NCI-H2107 (cell line): ENCODE measurements at places on chromosomes 11 and 22.

DNA sequence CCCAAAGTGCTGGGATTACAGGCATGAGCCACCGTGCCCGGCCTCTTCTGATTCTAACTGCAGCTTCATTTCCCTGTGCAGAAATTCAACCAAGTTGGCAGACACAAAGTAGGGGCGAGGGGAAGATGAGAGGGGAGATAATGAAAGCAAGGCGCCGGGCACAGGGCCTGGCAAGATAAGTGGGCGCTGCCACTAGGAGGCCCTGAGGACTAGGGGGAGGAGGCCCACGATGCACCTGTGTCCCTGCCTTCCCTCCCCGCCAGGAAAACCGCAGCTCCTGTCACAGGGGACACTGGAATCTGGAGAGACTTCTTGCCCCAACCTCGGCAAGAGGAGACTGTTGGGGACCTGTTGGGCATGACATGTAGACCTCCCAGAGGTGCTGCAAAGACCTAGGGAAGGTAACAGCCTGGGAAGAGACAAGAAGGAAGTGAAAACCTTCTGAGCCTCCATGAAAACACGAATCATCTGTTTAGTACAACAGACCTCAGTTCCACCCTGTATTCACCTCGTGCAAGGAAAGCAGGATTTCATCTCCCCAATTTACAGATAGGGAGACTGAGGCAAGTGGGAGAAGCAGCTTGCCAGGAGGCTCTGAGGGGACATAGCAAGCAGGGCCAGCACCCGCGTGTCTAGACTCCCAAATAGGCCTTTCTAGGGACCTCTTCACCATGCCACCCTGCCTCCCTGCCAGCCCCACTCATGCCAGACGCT lies 3.1 kb upstream of the LGALS1 start:
- no peak for DNase-seq

DNA sequence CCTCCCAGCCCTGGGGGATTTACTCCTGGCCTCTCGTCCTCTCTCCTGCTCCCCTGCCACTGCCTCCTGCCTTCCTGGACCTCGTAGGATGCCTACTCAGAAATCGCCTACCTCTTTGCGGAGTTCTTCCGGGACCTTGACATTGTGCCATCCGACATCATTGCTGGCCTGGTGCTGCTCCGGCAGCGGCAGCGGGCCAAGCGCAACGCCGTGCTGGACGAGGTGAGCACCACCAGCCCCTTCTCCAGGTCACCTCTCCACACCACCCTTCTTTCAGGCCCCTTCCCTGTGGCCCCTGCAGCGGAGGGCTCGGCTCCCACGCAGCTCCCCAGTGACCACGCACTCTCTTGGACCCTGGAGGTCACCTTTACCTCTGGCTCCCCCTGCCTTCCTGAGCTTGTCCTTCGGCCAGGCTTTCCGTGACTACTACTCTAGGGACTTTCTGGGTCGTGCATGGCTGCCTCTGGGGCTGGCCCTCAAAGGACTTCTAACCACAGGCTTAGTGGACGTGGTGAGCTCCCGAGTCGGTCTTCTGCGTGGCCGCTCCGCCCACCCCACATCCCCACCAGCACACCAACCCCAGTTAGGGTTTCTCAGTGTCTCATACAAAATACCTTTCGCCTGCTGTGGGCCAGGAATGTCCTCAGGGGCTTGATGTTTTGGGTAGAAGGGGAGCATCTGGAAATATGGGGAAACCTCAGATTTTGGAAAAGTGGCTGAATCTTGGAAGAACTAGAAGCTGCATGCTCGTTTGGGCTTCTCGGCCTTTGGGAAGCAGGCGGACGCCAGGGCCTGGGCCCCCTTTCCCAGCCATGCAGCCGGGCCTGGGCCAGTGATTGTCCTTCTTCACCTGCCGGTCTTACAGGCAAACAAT lies 24.1 kb upstream of the MYRF start:
- no peak for DNase-seq

- DNase-seq = no peak
Measured at GRCh38 chr22:19885841-19886592, 31.3 kb upstream of the GNB1L start.

DNA sequence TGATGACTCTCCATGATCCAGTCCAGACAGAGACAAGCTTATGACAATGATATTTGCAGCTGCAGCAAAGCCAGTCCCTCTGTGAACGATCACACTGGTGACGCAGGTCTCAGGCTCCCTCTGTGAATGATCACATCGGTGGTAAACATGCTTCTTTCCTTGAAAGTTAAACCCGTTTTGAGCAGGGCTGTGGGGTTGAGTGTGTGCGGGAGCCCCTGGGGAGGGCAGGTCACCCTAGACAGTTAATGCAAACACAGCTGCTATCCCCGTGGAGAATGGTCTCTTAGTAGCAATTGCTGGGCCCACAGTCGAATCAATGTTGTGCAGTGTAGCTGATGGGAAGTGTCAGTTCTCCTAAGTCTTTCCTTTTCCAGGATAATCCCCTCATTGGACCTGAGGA lies 71.0 kb upstream of the KIRREL3 start:
- DNase-seq = no peak

GRCh38 chr11:45647329-45647728 lies 18.1 kb downstream of the CHST1 start:
- DNase-seq = no peak

DNA sequence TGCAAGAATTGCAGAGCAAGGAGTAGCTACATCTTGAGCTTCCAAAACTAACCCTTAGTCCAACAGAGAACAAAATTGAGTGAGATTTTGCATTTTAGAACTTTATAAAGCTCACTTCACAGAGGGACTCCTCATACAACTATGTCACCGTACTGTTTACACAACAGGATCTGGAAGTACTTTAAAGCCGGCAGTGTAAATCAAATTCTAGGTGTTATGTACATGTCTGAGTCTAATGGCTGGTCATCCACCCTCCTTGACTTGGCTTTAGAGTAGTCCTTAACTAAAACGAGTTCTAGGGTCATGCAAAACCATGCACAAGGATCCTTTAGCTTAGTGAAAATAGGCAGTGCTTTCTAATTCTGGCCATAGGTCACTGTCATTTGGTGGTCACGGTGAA lies 23.5 kb downstream of the IRAG1 start:
- no peak for DNase-seq

DNA sequence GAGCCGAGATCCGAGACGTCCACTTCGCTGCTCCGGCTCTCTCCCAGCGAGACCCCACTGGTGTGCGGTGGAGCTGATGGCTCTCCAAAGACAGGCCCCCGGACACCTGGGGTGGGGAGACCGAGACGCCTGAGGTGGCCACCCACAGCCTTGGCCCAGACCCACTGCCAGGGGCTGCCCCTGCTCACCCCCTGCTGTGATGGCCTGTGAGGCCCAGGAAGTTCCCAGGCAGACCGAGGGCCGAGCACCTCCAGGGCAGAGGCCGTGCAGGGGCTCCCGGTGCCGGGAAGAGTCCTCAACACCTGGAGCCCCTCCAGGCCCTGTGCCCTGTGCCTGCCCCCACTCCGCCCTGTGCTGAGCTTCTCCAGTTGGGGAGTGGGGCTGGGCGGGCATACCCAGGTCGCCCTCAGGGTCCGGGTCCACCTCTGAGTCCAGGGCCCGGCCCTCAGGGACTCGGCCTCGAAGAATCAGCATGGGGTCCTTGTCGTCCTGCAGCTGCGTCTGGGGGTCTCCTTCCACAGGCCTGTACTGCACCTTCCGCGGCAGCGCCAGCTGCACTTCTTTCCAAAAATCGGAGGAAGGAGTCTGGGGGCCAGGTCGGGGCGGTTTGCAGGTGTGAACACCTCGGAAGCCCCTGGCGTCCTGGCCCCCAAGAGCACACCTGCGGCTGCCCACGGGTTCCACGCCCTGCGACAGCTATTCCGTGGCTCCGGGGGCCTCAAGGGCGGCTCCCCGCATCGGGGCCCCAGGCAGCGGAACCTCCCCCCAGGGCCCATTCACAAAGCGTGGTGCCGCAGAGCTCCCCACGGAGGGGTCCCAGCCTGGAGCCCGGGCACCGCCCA lies 8.6 kb downstream of the SIGIRR start:
- no peak for DNase-seq

- DNase-seq = no peak
Measured at GRCh38 chr11:68293708-68294107, 18.7 kb upstream of the LRP5 start.

GRCh38 chr22:23414727-23415489 lies 165.2 kb downstream of the IGLL1 start:
- no peak for DNase-seq

DNA sequence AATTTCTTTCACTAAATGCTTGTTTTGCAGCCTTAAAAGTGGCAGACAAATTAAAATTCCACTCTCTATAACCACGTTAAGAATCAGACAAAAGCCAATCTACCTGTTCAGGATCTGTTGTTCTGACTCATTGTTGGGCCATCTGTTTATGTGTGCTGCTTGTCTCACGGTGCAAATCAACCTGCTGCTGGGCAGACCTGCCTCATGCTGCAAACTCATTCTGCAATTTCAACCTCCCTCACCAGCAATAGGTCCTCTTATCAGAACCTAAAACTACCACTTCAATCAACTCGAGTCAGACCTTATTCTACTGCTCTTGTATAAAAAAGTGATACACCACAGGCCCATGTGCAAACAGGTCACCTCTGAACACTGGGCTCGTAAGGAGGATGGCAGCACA lies 75.1 kb downstream of the LARGE2 start:
- no peak for DNase-seq

DNA sequence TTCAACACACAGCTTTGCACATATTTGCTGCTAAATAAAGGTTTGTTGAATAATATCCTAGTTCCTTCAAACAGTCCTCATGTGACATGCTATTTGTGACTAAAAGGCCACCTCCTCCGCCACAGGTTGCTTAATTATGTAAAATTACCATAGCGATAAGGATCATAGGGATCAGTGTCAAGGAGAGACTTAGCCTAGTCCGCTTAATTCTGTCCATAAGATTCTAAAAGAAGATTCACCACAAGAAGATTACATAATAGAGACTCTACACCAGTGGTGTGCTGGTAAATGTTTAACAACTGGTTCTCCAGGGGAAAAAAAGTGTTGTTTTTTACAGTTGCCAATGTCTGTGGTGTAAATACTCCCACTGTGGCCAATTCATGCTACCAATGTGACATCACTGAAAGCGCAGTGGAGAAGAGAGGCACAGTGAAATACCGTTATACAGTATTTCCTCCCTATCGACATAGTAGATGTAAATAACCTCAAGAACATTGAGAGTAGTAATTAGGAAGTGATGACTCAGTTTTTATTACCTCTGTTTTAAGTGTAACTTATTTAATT lies 4.2 kb upstream of the CHRDL2 start:
- DNase-seq = no peak

GRCh38 chr11:77968337-77968736 lies 26.1 kb downstream of the INTS4 start:
- no peak for DNase-seq

- no peak for DNase-seq
Measured at GRCh38 chr22:28329186-28330073, 350.2 kb downstream of the TTC28 start.

DNA sequence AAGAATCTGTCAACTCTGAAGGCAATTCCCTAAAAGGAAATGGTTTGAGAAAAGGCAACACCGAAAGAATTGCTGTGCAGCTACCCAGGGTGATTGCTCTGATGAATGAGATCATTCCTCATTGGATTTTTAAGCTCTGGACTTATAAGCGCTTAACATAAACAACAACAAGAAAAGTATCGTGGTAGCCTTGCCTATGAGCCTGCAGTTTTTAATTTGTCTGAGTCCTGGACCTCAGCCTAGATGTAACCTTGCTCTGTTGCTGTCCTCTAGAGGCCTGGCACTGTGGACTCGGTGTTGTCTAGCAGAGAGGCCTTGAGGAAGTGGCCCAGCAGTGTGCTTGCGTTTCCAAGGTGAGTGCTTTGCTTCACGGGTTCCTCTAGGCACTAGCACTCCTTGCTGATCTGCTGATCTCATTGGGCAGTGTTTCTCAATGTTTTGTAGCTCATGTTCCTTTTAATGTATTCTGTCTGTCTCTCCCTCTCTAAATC lies 20.4 kb downstream of the CCDC81 start:
- no peak for DNase-seq

DNA sequence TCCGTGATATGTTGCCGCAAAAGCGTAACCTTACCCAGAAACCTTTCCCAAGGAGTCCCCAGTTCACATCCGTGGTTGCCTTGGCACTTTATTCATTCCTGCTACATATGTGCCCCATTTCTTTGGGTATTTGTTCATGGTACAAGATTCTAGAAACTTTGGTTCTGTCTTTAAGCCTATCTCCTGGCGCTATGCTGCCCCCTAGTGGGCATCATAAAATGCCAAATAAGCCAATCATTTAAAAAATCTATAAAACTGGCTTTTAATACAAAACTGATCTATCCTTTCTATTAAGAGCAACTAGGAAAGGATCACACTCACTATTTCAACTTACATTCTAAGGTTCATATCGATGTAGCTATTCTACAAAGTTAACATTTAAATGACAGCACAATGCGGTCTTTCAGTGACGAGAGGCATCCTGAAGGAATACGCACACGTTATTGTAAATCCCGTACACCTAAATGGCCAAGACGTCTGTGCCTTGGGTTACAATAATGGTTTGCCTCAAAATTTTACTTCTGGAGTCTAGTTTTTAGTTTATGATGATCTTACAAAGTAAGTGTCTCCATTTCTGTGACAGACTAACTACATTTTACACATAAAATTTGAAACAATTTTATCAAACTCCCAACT lies 16.2 kb downstream of the PIWIL3 start:
- DNase-seq = no peak

DNA sequence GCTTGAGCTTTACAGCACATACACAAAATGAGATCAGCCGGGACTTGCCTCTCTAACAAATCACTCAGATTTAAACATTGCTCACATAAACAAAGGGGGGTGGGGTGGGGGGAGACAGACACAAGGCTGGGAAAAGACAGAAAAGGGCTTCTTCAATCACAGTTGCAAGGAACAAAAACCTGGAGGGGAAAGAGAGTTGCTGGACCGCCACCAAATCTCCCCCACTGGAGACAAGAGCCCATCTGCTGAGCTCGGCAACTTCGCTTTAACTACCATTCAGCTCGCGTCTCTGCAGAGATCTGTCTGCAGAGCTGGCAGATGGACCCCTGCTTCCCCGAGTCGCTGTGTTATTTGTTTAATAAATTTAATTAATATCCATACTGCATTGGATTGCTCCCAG lies 165.0 kb downstream of the RCN1 start:
- DNase-seq = no peak

- DNase-seq = no peak
Measured at GRCh38 chr22:27097506-27097905, 440.1 kb downstream of the MIAT start.

DNA sequence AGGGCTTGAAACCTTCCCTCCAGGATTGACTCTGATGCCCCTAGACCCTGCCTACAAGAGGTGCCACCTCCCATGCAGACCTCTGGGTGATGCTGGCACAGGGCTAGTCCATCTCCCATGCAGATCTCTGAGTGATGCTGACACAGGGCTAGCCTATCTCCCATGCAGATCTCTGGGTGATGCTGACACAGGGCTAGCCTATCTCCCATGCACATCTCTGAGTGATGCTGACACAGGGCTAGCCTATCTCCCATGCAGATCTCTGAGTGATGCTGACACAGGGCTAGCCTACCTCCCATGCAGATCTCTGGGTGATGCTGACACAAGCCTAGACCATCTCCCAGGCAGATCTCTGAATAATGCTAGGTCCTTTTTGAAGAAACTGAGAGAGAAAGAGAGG lies 321.7 kb downstream of the NTM start:
- DNase-seq = no peak

GRCh38 chr11:35180317-35181233 lies 41.6 kb downstream of the CD44 start:
- DNase-seq = no peak

GRCh38 chr11:11069841-11070835 lies 212.3 kb upstream of the ZBED5 start:
- no peak for DNase-seq
